Fibroblast of skin of right biceps (primary cell): ENCODE measurements at places on chromosomes 2 and 18.
A peak's percentile ranks its signal among the peaks of the same experiment; 100 is the strongest.

DNA sequence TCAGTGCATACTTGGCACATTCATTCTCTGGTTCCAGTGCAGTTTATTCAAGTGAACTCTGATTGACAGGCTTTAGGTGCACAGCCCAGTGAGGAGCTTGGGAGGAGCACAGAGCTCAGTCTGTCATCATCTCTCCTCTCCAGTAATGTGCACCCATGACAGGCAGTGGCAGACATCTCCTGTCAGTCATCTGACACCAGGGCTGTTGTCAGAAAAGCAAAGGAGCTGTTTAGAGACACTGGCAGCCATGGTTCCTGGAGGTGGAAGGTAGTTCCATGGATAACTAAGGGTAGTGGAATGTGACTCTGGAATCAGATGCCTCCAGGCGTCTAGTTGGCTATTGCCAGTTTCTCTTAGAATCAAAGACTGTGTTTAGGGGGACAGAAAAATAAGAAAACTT lies 308.8 kb downstream of the DCDC2C start:
- DNase-seq, result no peak

DNA sequence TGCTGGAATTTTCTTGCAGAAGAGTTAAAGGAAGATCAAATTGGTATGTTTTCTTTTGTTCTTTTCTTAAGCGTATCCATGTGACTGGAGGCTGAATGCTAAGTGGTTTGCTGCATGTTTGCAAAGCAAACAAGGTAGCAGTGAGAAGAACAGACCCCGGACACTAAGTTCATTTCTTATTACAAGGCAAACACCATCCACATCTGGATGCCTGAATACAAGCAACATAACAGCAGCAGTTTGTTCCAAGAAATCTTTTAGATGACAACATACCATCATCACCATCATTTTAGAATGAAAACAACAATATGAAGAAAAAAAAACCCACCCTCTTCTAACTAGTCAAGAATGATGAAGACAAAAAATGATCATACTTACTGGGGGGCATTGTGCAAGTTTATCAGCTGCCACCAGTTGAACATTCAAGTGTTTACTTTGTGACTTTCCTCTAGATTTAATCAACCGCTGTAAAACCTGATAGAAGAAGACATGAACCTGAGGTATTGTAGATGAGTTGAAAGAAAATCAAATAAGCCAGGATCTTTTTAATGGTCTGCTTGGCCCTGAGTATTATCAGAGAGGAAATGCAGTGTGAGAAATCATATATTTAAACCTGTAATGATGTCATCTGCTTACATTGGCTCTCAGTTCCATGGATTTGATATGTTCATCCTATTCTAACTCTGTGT lies 25.0 kb upstream of the ARL5A start:
- DNase-seq, result no peak

DNA sequence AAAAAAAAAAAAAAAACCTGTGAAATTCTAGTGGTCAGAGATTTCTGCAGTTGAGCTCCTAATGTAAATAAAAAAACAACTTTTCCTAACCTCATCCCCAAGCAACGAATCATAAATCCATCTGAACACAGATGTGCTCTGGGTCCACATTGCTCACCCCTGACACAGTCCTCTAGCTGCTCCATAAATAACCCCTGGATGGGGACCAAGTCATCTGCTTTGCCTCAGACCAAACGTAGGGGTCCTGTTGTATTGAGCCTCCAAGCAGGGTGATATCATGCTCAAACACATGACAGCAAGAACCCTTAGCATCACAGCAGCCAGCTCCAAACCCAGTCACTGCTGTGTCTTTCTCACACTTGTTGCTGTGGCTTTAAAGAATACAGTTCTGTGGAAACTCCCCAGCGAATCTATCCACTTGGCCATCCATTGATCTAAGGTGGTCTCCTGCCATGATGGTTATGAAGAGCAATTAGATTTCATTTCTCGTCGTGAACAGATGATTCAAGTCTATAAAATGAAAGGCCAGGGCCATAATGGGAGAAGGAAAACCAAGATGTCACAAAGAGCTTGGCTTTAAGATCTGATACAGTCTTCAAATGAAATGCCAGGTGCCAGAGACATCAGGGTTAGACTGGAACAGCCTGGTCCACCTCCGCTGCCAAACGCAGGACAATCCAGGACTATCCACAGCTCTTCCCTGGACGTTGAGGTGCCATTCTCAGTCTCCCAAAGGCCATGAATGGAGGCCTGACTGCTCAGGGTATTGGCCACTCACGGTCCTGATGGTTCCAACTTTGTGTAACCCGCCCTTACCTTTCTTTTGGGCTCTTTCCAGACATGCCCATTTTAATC lies 39.0 kb downstream of the TBC1D8 start:
- peak; percentile 32 for DNase-seq

- DNase-seq, result no peak
Observed at GRCh38 chr2:196248467-196249094, 77.2 kb upstream of the STK17B start.
